ENCODE measurements at places on chromosomes 16 and 17. TPM values are rescaled to one million over a fixed set of nuclear protein-coding genes. Genes with fewer than 3 reads are reported as not detected.
A peak's percentile ranks its signal among the peaks of the same experiment; 100 is the strongest.

Gene CD300LB
- not detected for total RNA-seq

Gene WNT3
- not detected for total RNA-seq

Gene NPIPB8
- 0.31 TPM for total RNA-seq

Gene C1QL1
- not detected for total RNA-seq

Gene KCNH6
- not detected for total RNA-seq

Gene ABHD15
- total RNA-seq = 5.2 TPM

Gene SEZ6
- total RNA-seq = not detected

Gene ANKRD40CL
- total RNA-seq = not detected

Gene ASGR1
- total RNA-seq = not detected

Gene IRX3
- 40.6 TPM for total RNA-seq

DNA sequence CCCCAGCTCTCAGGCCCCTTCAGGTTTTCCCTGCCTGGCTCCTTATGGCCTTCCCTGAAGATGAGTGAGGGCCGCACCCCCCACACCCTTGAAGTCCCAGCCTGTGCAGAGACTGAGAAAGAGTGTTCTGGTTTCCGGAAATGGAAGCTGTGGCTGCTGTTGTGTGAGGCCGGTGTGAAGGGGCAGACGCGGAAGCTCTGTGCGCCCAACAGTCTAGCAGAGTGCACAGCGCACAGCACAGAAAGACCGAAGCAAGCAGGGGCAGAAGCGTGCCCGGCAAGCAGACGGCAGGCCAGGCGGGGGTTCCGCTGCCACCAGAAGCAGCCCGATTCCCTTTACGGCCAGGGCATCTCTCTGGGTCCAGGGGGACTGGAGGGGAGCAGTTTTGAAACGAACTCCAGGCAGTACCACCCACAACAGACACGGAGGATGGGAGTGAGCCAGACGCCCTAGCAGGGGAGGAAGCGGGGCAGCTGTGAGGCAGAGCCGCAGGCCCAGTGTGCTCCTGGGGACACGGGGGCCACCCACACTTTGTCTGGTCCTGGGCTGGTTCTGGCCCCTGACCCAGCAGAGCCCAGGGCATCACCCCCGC lies 16.7 kb downstream of the TPSG1 start:
- DNase-seq = no peak

GRCh38 chr16:23248261-23249194 lies 53.6 kb upstream of the SCNN1B start:
- no peak for DNase-seq

DNA sequence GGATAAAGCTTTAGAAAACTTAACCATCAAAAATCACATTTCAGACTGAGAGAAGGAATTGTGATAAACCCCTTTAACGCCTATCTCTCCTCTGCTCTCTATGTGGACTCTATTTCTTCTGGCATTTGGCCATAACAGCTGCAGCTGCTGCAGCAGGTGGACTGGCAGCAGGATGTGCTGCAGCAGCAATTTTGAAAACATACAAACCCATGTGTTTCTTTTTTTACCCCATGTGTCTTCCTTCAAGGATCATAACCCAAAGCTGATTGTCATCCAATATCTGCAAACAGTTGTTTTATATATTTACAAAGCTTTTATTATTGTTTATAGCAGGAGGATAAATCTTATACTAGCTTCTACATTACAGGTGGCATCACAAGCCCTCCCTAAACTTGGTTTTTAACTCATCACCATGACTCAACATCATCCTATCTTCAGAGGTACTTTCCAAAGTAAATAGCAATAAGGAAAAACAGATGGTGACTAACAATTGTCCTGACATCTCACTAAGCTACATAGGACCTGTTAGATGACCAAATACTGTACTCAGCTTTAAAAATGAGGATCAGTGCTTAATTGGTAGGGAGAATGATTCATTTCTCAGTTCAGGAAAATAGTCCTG lies 14.5 kb upstream of the KRTAP9-2 start:
- no peak for DNase-seq

- DNase-seq = no peak
Measured at GRCh38 chr17:74117999-74118421, 85.5 kb upstream of the RPL38 start.

DNA sequence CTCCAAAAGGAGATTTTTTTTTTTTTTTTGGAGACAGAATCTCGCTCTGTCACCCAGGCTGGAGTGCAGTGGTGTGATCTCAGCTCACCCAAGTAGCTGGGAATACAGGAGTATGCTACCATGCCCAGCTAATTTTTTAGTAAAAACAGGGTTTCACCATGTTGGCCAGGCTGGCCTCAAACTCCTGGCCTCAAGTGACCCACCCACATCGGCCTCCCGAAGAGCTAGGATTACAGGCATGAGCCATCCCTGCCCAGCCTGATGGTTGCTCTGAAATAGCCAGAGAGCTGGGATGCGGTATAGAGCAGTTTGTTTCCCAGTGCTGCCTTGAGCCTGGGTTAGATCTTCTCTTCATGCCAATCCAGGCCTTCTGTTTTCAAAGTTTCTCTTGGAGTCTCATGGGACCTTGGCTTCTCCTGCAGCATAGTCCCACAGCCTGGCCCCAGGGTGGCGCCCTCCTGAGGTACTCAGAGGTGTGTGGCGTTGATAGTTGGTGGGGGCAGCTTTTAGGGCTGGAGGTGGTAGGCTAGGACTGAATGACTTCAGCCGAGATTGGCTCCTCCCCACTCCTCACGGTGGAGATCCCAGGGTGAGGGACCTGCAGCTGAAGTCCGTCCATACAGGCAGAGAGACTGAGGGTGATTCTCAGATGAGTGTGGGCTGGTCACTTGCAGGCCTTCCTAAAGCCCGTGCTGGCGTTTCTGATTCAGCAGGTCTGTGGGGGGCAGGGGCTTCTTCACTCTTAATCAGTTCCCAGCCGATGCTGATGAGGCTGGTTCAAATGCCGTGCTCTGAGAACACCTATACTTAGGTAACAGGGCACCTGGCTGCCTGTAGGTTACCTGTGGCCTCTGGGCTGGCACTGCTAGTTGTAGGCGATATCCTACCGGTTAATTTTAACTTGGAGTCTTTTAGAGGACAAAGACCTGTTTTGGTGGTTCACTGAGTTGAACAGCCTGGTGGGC lies 52.0 kb downstream of the TNFRSF13B start:
- no peak for DNase-seq

- no peak for DNase-seq
Measured at GRCh38 chr16:88770461-88771293, 14.3 kb downstream of the PIEZO1 start.

GRCh38 chr17:80667462-80668277 lies 123.0 kb downstream of the RPTOR start:
- no peak for DNase-seq

- no peak for DNase-seq
Measured at GRCh38 chr17:11324846-11325420, 83.9 kb downstream of the SHISA6 start.

DNA sequence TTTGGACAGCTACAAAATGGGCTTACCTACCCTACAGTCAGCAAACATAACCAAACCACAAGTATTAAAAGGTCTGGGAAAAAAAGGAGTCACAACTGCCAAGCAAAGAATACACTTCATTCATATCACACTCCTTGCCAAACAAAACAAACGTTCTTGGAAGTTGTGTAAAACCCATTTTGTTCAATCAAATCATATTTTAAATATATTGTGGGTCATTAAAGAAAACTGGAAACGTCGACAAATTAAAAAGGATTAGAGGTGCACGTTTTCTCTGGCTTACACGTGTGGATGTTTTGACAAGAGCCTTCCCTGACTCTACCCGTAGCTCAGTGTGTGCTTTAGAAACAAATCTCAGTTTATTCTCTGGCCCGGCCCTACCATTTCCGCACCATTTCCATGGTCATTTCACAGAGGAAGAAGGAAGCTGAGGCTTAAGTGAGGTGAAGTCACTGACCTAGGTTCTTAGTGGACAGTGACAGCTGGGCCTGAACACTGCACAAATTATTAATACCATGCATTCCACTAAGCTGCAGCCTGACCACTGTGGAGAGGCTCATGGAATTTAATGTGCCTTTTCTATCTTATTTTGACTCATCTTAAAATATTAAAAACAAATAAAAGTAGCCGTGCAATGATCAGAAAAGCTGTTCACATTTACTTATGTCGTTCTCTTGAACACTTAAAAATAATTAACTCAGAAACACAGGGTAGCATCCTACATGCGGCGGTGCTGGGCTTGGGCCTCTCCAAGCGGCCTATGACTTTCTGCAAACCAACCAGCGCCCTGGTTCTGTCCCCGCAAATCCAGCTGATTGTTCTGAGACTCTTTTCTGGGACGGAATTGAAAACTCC lies 968 bp downstream of the CEP112 start:
- DNase-seq = no peak

- no peak for DNase-seq
Measured at GRCh38 chr17:59399914-59400313, 68.5 kb downstream of the YPEL2 start.

DNA sequence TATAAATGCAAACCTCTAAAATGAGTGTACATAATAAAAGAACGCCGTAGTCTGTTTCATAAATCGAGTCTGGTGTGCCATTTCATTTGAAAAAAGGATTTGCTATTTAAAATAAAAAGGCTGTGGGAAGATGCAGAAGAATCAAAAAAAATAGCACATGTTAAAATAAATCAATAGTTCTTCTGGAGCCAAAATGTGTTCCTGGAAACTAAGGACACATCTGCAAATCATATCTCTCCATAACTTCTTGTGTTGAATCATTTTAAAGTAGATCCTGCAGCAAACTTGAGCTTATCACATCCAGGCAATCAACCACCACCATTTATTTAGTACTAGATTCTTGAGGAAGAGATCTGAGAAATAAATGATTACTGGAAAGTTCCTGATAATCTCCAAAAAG lies 29.0 kb downstream of the XPO6 start:
- no peak for DNase-seq

DNA sequence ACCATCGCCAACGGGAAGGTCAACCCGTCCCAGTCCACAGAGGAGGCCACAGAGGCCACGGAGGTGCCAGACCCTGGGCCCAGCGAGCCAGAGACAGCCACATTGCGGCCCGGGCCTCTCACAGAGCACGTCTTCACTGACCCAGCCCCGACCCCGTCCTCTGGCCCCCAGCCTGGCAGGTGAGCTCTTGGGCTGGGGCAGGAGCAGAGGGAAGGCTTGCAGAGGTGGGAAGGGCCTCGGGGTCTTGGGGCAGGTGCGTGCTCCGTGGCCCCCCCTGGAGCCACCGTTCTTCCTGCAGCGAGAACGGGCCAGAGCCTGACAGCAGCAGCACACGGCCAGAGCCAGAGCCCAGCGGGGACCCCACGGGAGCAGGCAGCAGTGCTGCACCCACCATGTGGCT lies 5.1 kb downstream of the NME3 start:
- no peak for DNase-seq

- DNase-seq = no peak
Measured at GRCh38 chr17:48056246-48056745, 8.1 kb downstream of the NFE2L1 start.

GRCh38 chr17:34609210-34609609 lies 29.8 kb downstream of the TMEM132E start:
- no peak for DNase-seq

GRCh38 chr17:17048106-17048505 lies 5.8 kb downstream of the MPRIP start:
- peak; percentile 11 for DNase-seq

- DNase-seq = no peak
Measured at GRCh38 chr17:58254803-58255202, 16.4 kb downstream of the LPO start.

GRCh38 chr16:68235108-68235886 lies 630 bp downstream of the ESRP2 start:
- DNase-seq = peak; percentile 36

GRCh38 chr17:1916316-1916715 lies 86.5 kb downstream of the RPA1 start:
- no peak for DNase-seq

GRCh38 chr16:65964752-65965151 lies 401.7 kb upstream of the CDH5 start:
- no peak for DNase-seq

GRCh38 chr17:57210224-57210553 lies 46.1 kb upstream of the MSI2 start:
- DNase-seq = no peak

DNA sequence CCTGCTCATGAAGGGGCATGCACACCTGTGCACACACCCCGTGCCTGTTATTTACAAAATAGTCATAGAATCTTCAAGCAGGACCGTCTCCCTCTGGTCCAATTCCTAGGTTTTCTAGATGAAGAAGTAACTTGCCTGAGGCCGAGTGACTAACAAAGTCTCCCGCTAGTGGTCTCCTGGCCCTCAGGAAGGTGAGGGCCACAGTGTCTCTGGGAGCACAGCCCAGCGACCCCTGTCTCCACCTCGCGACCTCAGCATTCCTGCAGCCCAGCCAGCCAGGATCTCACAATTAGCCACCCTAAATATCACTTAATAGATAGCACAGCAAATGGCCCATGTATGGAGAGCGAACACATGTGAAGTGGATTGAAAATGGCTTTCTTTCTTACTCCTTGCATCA lies 30.5 kb upstream of the CACNG1 start:
- no peak for DNase-seq

- no peak for DNase-seq
Measured at GRCh38 chr16:13378151-13378550, 476.8 kb downstream of the SHISA9 start.

DNA sequence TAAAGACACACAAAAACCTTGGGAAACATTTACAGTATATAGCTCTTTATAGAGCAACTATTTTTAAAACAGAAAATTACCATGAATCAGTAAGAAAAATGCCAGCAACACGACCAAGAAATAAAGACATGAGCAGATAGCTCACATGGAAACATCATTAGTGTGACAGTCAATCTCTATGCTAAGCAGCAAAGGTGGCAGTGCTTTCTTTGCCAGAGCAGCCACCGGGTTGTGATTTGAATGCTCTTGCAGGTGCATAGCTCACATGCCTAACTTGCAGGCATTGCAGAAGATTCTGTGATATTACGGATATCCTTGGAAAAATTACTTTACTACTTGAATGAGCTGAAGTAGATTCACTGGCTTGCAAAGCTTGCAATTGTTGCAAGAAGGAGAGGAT lies 652.9 kb upstream of the C16orf82 start:
- DNase-seq = no peak

DNA sequence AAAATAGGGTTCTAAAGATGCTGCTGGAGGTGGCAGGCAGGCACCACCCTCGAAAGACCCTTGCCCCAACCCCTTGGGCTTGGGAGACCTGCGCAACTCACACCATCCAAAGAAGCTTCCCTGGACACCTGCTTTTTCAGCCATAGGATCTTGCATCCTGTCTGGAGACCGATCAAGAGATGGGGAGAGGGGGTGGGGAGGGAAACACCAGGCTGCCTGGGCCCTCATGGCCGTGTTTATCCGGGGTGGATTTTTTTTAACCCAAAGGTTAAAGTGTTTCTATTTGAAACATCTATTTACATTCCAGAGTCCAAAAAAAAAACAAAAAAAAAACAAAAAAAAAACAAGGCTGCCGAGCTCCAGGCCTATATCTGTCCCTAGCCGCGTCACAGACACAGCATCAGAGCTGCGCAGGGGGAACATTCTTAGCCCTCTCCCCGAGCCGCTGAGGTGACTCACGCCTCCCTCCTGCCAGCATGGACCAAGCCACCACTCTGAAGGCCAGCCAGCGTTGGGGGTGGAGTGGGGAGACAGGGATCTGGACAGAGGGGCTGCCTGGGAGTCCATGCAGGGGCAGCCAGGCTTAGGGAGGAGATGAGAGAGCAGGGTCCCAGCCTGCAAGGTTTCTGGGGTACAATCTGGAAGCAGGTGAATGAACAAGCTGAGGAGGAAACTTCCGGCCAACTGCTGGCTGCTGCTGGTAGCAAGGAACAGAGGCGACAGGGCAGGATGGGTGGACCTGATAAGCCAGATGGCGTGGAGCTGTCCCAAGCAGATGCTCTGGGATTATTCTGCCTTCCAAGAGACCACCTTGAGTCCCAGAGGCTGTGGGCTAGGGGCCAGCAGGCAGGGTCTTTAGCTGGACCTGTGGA lies 14.8 kb downstream of the HDAC5 start:
- peak; percentile 88 for DNase-seq

GRCh38 chr16:49545243-49545642 lies 171.6 kb downstream of the C16orf78 start:
- no peak for DNase-seq
